ENCODE measurements at places on chromosomes 7 and 10.

- DNase-seq = peak; percentile 90
These were observed 4.4 kb upstream of the CLIP2 start for GRCh38 chr7:74284781-74285259.

DNA sequence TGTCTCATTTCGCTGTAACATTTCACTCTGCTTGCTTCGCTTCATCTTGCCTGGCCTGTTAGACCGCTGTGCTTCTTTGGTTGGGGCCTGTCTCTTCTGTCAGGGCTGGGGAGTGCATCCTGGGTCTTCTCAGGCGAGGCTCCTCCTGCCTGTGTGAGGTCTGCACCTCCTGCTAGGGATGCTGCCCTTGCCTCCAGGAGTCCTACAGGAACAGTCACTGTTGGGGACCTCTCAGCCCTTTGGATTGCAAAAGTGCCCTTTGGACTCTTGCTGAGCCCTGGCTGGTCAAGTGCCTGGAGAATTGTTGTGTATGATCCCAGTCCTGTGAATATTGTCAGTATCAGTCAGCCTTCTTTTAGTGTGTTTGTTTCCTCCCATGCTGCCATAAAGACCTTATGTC lies 84.1 kb downstream of the MDFIC start:
- DNase-seq = peak; percentile 22

DNA sequence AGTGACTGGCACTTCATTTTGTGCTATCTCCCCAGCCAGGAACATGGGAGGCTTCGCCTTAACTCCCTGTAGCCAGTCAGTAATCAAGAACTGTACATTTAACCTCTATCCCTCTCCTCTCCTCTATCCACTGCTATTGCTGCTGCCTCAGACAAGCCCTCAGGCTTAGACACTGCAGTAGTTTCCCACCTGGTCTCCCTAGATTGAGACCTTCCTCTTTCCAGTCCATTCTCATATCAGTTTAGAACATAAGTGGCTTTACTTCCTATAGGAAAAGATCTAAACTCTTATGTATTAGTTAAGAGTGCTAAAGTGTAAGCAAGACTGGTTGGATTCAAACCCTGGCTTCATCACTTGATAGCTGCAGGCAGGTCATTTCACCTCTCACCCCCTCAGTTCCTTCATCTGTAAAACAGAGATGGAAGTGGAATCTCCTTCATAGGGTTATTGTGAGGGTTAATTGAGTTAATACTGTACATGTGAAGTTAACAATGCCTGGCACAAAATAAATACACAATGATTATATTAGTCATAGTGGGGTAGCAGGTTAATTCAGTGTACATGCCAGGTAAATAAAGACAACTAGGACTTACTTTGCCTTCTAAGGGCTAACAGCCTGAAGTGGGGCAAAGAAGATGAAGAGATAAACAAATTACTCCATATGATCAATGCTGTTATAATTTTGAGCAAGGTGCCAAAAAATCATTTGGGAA lies 76.1 kb downstream of the ZNF277 start:
- DNase-seq = no peak

DNA sequence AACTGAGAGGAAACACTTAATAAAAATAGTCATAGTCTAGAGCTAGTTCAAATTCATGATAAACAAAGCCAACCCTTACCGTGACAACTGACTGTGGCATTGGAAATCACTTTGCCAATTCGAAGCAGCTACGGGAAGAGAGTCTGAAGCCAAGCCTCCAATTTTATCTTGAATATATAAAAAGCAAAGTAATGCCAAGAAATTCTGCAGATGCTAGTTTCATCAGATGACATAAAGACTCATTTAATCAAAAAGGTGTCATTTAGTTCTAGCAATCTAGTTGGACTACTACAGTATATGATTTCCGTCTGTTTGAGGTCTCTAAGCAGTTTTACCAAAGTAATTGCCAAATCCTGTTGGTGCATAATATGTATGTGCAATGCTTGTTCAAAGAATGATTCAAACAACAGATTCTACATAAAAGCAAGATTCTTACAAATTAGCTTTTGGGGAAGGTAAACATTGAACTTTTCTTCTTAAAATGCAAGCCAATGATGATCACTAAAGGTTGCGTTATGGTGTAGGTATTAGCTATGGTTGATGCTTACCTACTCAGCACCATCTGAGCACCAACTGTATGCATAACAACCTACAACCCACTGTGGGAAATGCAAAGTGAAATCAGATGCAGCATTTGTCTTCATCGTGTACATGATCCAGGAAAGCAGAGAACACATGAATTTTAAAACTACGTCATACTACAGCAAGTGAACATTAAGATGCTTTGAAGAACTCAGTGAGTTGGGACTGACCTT lies 2.8 kb downstream of the FAM171A1 start:
- no peak for DNase-seq

DNA sequence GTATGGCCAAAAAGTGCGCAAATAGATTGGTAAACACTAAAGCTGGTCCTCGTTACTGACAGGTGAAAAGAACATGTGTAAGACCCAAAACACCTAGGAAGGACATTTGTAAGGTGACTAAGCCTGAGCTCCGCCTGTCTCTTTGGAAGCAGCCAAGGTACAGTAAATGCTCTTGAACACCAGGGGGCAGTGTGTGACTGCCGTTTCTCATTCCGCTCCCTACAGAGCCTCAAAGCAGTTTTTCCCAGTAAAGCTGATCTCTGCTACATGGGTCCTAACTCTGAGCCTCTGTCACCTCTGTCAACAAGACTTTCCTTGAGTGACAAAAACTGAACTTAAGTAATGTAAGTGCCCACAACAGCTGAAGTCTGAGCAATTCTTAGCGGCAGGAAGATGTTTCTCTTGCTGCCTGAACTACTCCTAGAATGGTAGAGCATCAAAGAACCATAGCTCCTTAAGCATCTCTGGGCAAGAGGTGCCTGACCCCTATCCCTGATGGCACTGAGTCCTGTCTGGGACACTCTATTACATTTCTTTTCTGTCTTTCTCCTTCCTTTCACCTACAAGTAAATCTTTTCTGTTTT lies 238.0 kb upstream of the INHBA start:
- peak; percentile 92 for DNase-seq

DNA sequence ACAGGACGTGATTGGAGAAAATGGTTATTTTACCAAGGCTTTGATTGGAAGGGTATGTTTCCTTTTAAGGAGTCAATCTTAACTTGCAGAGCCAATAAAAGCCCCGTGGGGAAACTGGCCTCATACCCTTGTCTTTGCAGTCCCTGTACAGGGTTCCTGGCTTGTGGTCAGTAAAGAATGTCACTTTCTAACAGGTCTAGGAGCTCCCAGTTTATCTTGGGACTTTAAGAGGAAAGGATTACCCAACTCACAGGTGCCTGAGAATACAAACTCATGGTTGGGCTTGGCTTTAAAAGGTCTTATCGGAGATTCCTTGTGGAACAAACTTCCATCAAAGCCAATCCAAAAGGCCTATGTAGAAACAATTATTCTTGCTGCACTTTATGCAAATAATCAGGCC lies 221.8 kb downstream of the PHF14 start:
- no peak for DNase-seq

GRCh38 chr10:58756130-58756719 lies 243.6 kb downstream of the BICC1 start:
- no peak for DNase-seq

DNA sequence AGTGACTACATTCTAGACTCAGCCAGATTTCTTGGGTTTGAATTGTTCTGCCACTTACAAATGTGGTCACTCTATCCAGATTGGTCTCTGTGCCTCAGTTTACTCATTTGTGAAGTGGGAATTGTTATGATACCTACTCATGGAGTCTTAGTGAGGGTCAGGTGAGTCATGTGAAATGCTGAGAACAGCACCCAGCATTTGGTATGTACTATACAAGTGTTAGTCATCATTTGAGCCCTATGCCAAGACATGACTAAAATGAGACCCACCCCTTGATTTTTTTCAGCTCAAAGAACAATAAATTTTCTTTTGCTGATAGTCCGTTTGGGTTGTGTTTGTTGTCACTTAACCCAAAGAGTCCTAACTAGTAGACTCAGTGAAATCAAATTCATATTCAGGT lies 92.8 kb downstream of the CHN2 start:
- DNase-seq = peak; percentile 83

- DNase-seq = no peak
These were observed 32.0 kb upstream of the RBM20 start for GRCh38 chr10:110612087-110612486.

DNA sequence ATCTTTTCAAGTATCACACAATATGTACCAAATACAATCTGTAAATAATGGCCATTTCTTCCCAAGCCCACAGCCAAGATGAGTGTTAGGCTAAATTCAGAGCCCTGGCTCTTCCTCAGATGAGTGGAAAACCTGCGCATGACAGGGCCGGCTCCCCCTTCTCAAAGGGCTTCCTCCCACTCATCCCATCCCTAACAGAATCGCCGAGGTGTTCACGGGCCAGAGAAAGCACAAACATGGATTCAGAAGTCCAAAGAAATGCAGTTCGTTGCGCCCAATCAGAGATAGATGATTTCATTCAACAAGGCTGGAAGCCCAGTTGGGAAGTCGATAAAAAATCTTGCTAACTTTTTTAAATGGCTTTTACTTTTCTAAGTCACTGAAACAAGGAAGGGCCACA lies 121.8 kb downstream of the UBE2H start:
- DNase-seq = no peak

DNA sequence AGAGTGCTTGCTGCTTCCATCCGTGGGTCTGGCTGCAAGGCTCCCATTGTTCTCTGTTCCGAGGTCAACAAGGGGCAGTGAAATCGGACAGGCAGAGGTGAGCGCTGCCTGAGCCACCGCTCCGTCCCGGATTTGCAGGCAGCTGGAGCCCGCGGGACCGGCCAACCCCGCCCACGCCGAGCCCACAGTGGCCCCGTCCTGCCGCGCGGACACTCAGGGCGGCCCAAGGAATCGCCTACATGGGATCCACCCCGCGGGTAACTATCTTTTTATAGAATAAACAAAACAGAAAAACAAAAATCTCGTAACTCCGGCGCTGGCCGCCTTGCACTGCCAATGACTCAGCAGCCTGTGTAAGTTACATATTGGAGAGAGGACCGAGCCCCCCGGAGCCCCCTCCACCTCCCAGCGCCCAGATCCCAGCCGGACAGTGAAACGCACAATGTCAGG lies 1.9 kb downstream of the BNIP3 start:
- no peak for DNase-seq

GRCh38 chr10:21740989-21741388 lies 207.0 kb downstream of the MLLT10 start:
- DNase-seq = no peak
